Osteoblast (primary cell): ENCODE measurements at places on chromosomes 4 and X. TPM values are rescaled to one million over a fixed set of nuclear protein-coding genes. Genes with fewer than 3 reads are reported as not detected.

DNA sequence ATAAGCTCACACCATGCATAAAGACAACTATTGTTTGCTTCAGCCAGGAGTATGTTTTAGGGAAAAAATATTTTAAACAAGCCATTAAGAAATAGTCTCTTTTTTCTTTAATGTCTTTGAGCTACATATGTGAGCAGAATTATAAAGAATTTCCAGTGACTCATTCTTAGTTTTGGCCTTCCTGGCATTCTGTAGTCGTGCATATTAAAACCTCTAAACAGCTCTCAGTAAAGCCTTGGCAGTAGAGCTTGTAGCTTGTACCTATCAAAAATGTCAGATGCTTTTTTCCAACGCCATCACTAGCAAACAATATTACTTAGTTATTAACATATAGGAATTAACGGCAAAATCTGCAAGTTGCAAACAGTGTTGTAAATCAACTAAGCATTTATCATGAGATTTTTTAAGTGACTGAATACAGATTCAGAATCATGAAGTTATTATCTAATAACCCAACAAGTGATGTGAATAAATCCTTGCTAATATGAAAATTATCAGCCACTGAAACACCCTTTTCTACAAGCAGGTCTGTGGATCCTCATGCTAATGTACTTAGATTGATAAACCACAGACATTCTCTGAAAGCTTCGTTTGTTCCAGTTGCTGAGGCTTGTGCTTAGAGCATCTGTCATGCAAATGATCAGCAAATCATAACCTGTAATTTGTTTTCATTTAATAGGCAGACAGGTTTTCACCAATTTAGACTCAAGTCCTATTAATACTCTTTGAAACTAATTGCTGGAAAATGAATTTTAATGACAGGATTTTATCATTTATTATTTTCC is 412.0 kb upstream of the ATOH1 start:
- DNase-seq, result no peak

- no peak for DNase-seq
Measured at GRCh38 chr4:111282035-111282434, 659.2 kb upstream of the PITX2 start.

GRCh38 chr4:106048250-106048971 is 153.1 kb downstream of the NPNT start:
- no peak for DNase-seq

- no peak for DNase-seq
Measured at GRCh38 chr4:137602436-137602835, 70.1 kb upstream of the PCDH18 start.

DNA sequence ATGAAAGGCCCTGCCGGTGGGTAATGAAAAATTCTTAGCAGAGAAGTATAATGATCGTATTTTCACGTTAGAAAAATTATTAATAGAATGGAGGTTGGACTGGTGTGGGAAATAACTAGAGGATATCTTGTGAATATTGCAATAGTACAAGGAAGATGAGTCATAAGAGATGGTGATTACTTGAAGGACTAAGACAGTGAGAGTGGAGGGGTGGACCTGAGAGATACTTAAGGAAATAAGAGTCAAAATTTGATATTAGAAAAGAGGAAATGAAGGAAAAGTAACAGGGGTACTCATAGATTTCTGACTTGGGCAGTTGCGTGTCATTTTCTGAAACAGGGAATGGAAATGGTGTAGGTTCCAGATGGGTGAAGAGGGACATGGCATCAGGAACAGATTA is 1.7 kb upstream of the USP53 start:
- DNase-seq, result peak; percentile 46

GRCh38 chrX:39855748-39856129 is 242.0 kb downstream of the BCOR start:
- DNase-seq, result no peak

- DNase-seq, result no peak
Measured at GRCh38 chrX:56569378-56570057, 6.1 kb downstream of the UBQLN2 start.

DNA sequence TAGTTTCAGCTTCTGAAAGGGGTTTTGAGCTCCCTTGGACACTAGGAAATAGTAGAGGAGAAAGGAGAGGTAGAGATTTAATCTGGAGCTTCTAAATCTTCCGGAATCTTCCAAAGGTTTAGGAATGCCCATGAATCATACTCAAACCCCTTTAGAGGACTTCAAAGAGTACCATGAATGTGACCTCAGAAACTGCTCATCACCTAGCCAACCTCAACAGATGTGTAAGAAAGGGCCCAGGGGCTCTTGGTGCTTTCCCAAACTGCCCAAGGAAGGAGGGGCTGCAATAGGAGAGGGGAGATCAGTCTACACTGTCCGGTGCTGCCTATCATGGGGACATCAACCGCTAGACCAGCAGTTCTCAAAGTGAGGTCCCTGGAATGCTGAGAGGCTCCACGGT is 109.1 kb downstream of the RBM47 start:
- no peak for DNase-seq

Gene ZNF280C
- 5.4 and 6.2 TPM in 2 replicates for total RNA-seq

- DNase-seq, result no peak
Measured at GRCh38 chr4:45006078-45006477, 279.7 kb upstream of the GNPDA2 start.

Gene CCNG2
- total RNA-seq, result 45.4 and 49.2 TPM in 2 replicates
